A549 treated with RU486 at 1 μM for 4 hours (cell line): ENCODE measurements at places on chromosomes 6 and 20. TPM values are rescaled to one million over a fixed set of nuclear protein-coding genes. Genes with fewer than 3 reads are reported as not detected.

The PRSS35 gene
- 0.08 to 0.09 TPM in 2 of 5 replicates, not detected in the others for total RNA-seq

The MOG gene
- not detected in 5 replicates for total RNA-seq

The EYS gene
- total RNA-seq = 0.02 to 0.33 TPM in 2 of 5 replicates, not detected in the others

The OOEP gene
- total RNA-seq = not detected in 5 replicates

The ZNF165 gene
- 0.96 to 1.4 TPM (median 1.1 TPM) in 5 replicates for total RNA-seq

The FRK gene
- 0.71 to 1.7 TPM (median 1.5 TPM) in 5 replicates for total RNA-seq

The ALDH5A1 gene
- total RNA-seq = 6.1 to 8.3 TPM (median 7.6 TPM) in 5 replicates

The CALHM4 gene
- total RNA-seq = not detected in 5 replicates

The HELZ2 gene
- total RNA-seq = 6.6 to 10.8 TPM (median 9.3 TPM) in 5 replicates

The MUCL3 gene
- 0.01 to 0.05 TPM (median 0.02 TPM) in 3 of 5 replicates, not detected in the others for total RNA-seq

The RAB44 gene
- 0.02 to 0.06 TPM (median 0.04 TPM) in 4 of 5 replicates, not detected in the other for total RNA-seq

The CD93 gene
- not detected in 5 replicates for total RNA-seq

The ANKS1A gene
- total RNA-seq = 5.1 to 7.8 TPM (median 6.8 TPM) in 5 replicates

The ETV7 gene
- 0.09 to 0.24 TPM (median 0.14 TPM) in 4 of 5 replicates, not detected in the other for total RNA-seq

The PKIB gene
- total RNA-seq = 0.58 to 1.4 TPM (median 0.93 TPM) in 5 replicates

The AVP gene
- not detected in 5 replicates for total RNA-seq

The TCP11 gene
- total RNA-seq = not detected in 5 replicates

The TMEM244 gene
- not detected in 5 replicates for total RNA-seq

The E2F3 gene
- total RNA-seq = 9.1 to 14.3 TPM (median 13.0 TPM) in 5 replicates

The HAO1 gene
- not detected in 5 replicates for total RNA-seq

The TRIM40 gene
- total RNA-seq = not detected in 5 replicates

The FHL5 gene
- total RNA-seq = not detected in 5 replicates

The GGTLC1 gene
- not detected in 5 replicates for total RNA-seq

The C2 gene
- 0.15 to 0.45 TPM (median 0.35 TPM) in 5 replicates for total RNA-seq

The PTCRA gene
- total RNA-seq = not detected in 5 replicates

The INSM1 gene
- not detected in 5 replicates for total RNA-seq

The MAP7 gene
- 27.1 to 33.3 TPM (median 31.8 TPM) in 5 replicates for total RNA-seq

The SLC17A9 gene
- 0.02 to 0.43 TPM (median 0.25 TPM) in 3 of 5 replicates, not detected in the others for total RNA-seq

The RBBP8NL gene
- 0.07 to 0.29 TPM (median 0.16 TPM) in 5 replicates for total RNA-seq

The CTAGE9 gene
- total RNA-seq = not detected in 5 replicates

The GPX5 gene
- not detected in 5 replicates for total RNA-seq

The GTF3C6 gene
- total RNA-seq = 79.1 to 94.1 TPM (median 86.7 TPM) in 5 replicates

The EPPIN gene
- not detected in 5 replicates for total RNA-seq

The GSTA2 gene
- not detected in 5 replicates for total RNA-seq

The FAM210B gene
- 7.6 to 12.4 TPM (median 12.3 TPM) in 5 replicates for total RNA-seq

The ACSS1 gene
- total RNA-seq = 7.4 to 12.0 TPM (median 10.9 TPM) in 5 replicates

The OGFRL1 gene
- total RNA-seq = 3.4 to 9.0 TPM (median 7.0 TPM) in 5 replicates

The FOXF2 gene
- 18.5 to 28.8 TPM (median 27.8 TPM) in 5 replicates for total RNA-seq

The IL17A gene
- not detected in 5 replicates for total RNA-seq

The LY6G5C gene
- 0.77 to 1.9 TPM (median 1.2 TPM) in 5 replicates for total RNA-seq

The PLG gene
- not detected in 5 replicates for total RNA-seq

The FUT9 gene
- total RNA-seq = not detected in 5 replicates

The CFB gene
- total RNA-seq = 2.0 to 3.3 TPM (median 2.9 TPM) in 5 replicates

The NRSN2 gene
- 54.0 to 68.2 TPM (median 62.2 TPM) in 5 replicates for total RNA-seq

The HDGFL1 gene
- total RNA-seq = not detected in 5 replicates

The SLC22A16 gene
- total RNA-seq = not detected in 5 replicates

The SLC17A2 gene
- not detected in 5 replicates for total RNA-seq

The DEFB110 gene
- not detected in 5 replicates for total RNA-seq

The SIRPD gene
- total RNA-seq = not detected in 5 replicates

The SEMG2 gene
- not detected in 5 replicates for total RNA-seq

The MRPS26 gene
- 116 to 163 TPM (median 160 TPM) in 5 replicates for total RNA-seq

The LSM2 gene
- total RNA-seq = 54.4 to 77.8 TPM (median 60.7 TPM) in 5 replicates

The PLN gene
- total RNA-seq = not detected in 5 replicates

The ESR1 gene
- total RNA-seq = not detected in 5 replicates
